ENCODE measurements at places on chromosomes 1 and 21. TPM values are rescaled to one million over a fixed set of nuclear protein-coding genes. Genes with fewer than 3 reads are reported as not detected.

GRCh38 chr1:74583397-74583796 lies 71.0 kb upstream of the LRRC53 start:
- H3K4me1 ChIP-seq, result no peaks in the 10 kb centered on the region
- no peak overlapping the region for H3K4me3 ChIP-seq
- no peak overlapping the region for H3K27ac ChIP-seq
- H3K27me3 ChIP-seq, result no peaks in the 10 kb centered on the region
- no peak for DNase-seq

- H3K4me3 ChIP-seq, result no peak overlapping the region
- peak; percentile 5 for DNase-seq
- no peaks in the 10 kb centered on the region for H3K36me3 ChIP-seq
- peaks cover 11% of the 10 kb centered on the region for H3K4me1 ChIP-seq
Observed at GRCh38 chr1:46065405-46065804, 67.0 kb downstream of the PIK3R3 start.

Gene OSCP1
- 0.82 TPM for total RNA-seq

DNA sequence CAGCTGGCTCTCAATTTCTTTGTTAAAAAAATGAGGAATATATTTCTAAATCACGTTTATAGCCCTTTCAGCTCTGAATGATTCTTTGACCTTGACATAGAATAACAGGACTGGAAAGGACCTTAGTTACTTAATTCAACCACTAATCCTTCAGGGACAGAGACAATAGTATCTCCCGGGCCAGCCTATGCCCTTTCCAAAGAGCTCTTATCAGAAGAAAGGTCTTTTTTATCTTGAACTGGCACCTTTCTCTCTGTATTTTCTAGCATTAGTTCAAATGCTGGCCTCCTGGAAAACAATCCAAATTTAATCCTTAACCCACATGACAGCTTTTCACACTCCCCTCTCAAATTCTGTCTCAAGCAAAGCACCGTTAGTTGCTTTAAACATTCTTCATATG lies 44.8 kb upstream of the FBXO28 start:
- H3K4me3 ChIP-seq, result no peak overlapping the region
- H3K27ac ChIP-seq, result no peak overlapping the region
- no peak for DNase-seq
- peaks cover 5% of the 10 kb centered on the region for H3K4me1 ChIP-seq
- no peaks in the 10 kb centered on the region for H3K36me3 ChIP-seq

Gene CLDN19
- total RNA-seq, result not detected

Gene PLA2G2C
- not detected for total RNA-seq

DNA sequence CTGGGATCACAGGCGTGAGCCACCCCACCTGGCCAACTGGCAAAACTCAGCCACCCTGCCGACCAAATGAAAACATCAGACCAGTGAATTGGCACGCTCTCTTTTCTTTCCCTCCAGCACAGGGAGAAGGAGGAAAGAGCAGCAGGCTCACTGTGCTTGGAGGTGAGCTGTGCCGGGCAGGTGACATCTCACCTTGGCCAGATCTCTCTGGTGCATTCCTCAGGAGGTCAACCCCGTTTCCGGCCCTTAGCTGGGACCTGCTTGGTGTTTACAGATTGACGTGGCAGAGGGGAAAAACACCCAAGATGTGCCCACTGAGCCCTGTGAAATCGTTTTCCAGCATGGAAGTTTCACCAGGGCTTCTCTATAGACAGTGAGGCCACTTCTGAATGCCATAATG lies 45.1 kb downstream of the TMEM51 start:
- no peaks in the 10 kb centered on the region for H3K27me3 ChIP-seq
- no peak overlapping the region for H3K27ac ChIP-seq
- no peaks in the 10 kb centered on the region for H3K4me1 ChIP-seq
- H3K36me3 ChIP-seq, result no peaks in the 10 kb centered on the region
- DNase-seq, result no peak
- H3K4me3 ChIP-seq, result no peak overlapping the region

GRCh38 chr21:14569868-14570267 lies 23.8 kb upstream of the SAMSN1 start:
- H3K27ac ChIP-seq, result no peak overlapping the region
- DNase-seq, result no peak
- no peak overlapping the region for H3K4me3 ChIP-seq
- no peaks in the 10 kb centered on the region for H3K4me1 ChIP-seq

Gene FOXO6
- 1.2 TPM for total RNA-seq

GRCh38 chr21:28018741-28019669 lies 973.7 kb downstream of the LTN1 start:
- no peaks in the 10 kb centered on the region for H3K27me3 ChIP-seq
- DNase-seq, result no peak
- H3K27ac ChIP-seq, result no peak overlapping the region
- H3K36me3 ChIP-seq, result no peaks in the 10 kb centered on the region
- H3K4me3 ChIP-seq, result no peak overlapping the region
- H3K4me1 ChIP-seq, result no peaks in the 10 kb centered on the region
